Naive B cell (primary cell): ENCODE measurements at places on chromosomes 12 and 14.
A peak's percentile ranks its signal among the peaks of the same experiment; 100 is the strongest.

DNA sequence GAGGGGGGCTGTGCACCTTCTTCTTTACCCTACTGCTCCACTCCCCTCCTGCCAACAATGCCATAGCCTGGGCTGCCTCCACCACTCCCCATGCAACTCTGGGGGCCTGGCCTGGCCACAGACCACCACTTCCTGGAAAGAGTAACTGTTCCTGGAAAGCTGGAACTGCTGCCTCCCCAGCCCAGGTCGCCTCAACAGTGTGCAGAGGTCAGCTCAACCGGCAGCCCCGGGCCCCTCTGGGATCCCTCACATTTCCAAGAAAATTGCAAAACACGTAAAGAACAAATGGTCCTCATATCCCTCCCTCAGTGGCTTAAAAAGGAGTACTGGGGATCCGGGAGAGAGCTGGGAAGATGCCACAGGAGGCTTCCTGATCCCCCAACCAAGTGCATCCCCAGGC is 22.4 kb upstream of the DIO3 start:
- no peak for DNase-seq

GRCh38 chr14:51880835-51881580 is 20.6 kb downstream of the GNG2 start:
- DNase-seq, result no peak

DNA sequence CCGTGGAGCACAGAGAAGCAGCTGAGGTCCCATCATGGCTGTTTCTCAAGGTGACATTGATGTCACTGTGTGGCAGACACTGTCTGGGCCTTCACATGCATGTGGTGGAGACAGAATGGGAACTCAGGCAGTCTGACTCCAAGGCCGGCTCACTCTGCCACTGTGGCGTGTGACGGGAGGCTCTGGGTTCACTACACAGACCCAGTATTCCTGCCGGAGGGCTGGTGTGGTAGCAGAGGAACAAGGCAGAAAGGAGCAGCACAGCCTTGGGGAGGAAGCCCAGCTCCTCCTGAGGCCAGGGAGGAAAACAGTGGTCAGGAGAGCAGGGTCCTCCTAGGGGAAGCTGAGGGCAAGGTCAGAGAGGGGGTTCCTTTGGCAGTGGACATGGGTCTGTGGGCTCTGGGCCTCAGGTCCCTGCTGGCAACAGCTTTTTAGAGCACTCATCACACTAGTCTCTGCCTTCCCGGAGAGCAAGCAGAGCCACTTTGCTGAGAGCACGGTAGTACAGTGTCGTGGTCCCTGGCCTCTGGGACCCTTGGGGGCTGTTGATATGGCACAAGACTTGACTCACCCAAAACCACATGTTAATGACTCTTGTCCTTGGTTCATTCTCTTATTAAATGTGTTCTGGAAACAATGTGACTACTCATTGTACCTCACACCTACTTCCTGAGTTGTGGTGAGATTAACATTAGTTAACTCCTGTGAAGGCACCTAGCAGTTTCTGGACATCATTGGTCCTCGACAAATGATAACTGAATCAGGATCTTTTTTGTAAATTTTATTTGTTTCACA is 21.3 kb downstream of the DCAF4 start:
- DNase-seq, result no peak

- DNase-seq, result no peak
Measured at GRCh38 chr12:130800312-130800711, 38.7 kb downstream of the STX2 start.

- DNase-seq, result no peak
Measured at GRCh38 chr12:42143452-42144157, 1.1 kb downstream of the GXYLT1 start.

DNA sequence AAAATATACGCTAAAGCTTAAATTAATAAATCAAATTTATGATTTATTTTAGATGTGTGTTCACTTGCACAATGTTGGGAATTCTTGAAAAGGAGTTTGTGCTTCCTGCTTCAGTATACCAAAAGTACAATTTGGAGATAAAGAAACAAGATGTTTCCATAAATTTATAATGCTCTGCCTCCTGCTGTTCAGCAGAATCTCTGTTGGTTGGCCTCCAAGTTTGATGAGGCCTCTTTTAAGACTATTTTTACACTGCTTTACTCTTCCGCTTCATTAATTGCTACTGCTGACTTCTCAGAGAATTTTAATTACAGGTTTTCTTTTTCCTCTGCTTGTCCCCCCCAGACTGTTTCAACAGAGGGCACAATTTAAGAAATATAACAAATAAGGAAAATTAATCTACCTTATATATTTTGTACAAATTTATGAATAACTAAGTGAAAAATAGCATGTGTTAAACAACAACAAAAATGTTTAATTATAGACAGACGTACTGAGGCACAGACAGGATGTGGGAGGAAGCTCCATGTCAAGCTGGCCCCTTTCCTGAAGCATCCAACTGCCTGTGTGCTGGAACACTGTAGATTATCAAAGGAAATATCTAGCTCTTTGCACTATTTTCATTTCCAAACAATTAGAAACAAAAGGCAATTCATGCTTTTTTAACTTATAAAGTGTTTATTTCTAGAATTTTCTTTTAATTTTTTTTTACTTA is 83.9 kb downstream of the PIK3C2G start:
- DNase-seq, result no peak

GRCh38 chr12:70598467-70599193 is 38.6 kb downstream of the PTPRB start:
- no peak for DNase-seq

DNA sequence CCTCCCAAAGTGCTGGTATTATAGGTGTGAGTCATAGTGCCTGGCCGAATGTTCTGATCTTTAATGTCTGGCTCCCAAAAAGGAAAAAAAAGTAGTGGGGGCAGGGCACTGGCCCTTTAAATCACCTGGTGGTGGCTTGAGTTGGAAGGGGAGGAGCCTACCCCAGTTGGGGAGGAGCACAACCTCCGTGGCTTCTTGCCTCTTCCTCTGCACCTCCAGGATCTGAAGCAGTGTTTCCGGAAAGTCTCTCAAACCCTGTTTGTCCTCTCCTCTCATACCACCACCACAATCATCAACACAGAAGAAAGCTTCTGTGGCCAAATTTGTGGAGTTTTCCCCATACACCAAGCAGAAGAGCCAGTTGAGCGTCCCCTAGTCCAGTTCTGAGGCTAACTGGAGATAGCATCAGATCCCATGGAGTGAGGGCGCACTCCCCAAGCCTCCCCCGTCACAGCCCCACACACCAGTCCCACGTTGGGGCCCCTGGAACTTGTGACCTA is 24.3 kb upstream of the RCOR1 start:
- DNase-seq, result no peak

GRCh38 chr14:42173206-42173605 is 566.5 kb downstream of the LRFN5 start:
- DNase-seq, result no peak

GRCh38 chr12:30926243-30927221 is at the start of gene TSPAN11:
TSS of gene TSPAN11 (plus strand) at chr12:30926748. CDS start at chr12:30953992, 27,244 bp downstream.
- DNase-seq, result no peak

DNA sequence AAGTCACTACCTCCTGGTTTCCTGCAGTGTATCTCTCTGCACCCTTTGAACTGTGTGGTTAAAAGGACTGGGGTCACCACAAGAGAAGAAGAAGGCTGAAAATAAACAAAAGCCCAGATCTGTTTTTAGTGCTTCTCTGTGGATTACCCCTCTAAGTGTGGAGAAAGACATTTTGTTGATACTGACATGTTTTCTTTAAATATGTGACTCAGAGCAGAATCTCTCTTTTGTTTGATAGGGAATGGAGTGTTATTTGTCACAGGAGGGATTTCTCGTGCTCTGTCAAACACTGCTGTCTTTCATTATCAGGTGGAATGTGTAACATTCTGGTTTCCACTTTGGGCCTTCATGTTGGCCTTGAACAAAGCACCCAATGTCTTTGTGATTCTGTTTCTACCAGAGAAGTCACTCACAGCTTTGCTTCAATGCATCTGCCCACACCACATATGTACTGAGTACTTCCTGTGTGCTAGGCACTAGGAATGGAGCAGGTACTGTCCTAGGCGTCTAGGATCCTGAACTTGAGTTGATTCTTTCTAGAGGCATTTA is 82.1 kb downstream of the PLXNC1 start:
- no peak for DNase-seq

- no peak for DNase-seq
Measured at GRCh38 chr14:59777006-59777579, 93.5 kb downstream of the RTN1 start.

- no peak for DNase-seq
Measured at GRCh38 chr12:116492703-116493324, 66.4 kb upstream of the MAP1LC3B2 start.

- DNase-seq, result no peak
Measured at GRCh38 chr12:124174451-124175348, 120.2 kb upstream of the RFLNA start.

DNA sequence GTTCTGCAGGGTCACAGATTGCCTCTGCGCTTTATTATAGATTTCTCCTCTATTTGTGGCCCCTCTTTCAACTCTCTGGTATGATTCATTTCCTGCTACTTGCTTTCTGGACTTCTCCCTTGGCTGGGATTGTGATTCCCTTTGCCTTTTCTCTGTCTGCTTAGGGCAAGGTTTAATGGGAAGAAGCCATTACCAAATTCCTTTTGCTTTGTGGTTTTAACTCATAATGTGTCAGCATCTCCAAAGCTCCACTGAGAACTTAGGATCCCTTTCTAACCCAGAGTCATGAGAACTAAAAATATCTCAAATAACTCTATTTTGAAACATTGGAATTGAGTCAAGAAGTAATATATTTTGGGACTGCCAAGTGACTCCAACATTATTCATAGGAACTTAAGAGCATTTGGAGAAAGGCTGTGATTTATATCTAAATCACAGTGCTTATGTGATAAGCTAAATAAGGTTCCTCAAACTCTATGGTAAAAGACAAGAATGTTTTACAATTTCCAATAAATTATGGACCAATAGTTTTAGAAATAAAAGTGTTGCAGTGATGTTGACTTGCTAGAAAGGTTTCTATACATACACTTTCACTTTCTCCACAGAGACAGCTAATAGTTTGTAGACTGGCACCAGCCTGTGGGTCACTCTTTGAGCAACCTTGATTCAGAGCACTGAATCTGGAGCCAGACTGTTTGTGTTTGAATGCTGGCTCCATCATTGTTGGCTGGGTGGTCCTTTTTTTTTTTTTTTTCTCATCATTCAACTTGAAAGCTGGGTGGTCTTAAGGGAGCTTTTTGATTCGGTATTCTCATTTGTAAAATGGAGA is 93.9 kb downstream of the DACT1 start:
- DNase-seq, result no peak

DNA sequence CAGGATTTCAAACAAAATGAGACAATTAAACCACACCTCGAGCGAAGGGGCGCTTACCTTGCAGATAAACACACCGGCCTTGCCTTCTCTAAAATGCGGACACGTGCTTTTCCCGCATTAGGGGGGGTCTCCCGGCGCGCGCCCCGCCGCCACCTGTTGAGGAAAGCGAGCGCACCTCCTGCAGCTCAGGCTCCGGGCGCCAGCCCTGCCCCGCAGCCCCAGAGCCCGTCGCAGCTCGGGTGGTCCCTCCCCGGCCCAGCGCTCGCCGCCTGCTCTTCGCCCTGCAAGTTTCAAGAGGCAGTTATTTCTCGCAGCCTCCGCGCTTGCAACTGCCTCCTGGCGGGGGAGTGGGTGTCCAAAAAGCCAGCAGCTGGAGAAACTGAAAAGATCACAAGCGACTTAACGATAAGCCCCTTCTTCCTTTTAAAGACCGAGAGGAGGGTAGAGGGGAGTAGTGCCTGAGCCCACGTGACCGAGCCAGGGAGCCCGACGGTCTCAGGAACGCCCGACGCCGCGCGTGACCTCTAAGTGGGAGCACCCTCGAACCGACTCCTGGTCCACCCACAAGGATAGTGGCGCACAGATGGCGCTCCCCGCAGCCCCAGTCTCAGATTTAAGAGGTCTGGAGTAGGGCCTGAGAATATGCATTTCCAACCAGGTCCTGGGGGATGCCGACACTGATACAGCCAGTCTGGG is at the start of gene ESR2:
ESR2 (minus strand) TSS at position 396 of the 696 bp plus-strand sequence. CDS start 11,386 bp downstream, outside the sequence.
- DNase-seq, result peak; percentile 65

DNA sequence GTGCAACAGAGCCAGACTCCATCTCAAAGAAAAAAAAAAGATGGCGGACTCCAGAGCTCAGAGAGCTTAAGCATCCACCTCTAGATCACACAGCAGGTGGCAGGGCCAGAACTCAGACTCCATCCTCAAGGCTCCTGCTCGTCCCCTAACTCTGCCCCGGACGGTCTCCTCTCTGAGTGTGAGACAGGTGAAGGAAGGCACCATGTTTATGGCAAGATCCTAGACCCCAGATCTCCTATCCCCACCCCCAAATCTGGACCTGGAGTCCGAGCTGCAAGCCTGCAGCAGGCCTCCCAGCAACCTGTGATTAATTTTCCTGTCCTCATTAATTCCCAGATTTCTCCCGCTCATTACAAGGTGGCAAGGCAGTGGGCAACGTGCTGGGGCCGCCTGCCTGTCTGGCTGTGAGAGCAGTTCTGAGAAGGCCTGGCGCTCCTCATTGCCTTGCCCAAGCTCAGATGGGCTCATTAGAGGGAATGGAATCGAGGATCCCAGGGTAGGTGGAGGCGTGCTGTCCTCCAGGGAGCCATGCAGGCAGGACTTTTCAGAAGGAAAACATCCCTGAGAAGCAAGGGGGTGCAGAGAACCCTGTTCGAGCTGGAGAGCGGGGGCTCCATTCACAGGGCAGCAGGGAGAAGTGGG is 296.6 kb upstream of the RTL1 start:
- no peak for DNase-seq

DNA sequence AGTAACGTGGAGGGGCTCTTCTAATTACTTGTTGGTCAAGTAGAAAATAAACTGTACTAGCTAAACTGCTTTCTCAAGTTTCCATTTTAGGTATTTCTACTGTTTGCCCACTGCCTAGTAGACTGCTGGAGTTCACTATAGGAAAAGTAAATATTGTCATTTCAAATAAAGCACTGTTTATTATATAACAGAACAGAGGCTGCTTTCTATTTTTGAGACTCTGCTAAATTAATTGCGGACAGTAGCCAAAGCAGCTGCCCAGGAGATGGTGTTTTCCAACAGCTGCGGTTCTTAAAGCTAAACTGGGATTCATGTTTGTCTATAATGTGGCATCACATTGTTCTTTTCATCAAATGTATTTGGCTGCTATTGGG is 15.9 kb upstream of the SIX1 start:
- no peak for DNase-seq

- DNase-seq, result peak; percentile 23
Measured at GRCh38 chr12:91361864-91362263, 179.2 kb upstream of the DCN start.

- no peak for DNase-seq
Measured at GRCh38 chr12:93943780-93944179, 204.6 kb upstream of the PLXNC1 start.

- no peak for DNase-seq
Measured at GRCh38 chr14:81187832-81188522, 32.8 kb downstream of the GTF2A1 start.

DNA sequence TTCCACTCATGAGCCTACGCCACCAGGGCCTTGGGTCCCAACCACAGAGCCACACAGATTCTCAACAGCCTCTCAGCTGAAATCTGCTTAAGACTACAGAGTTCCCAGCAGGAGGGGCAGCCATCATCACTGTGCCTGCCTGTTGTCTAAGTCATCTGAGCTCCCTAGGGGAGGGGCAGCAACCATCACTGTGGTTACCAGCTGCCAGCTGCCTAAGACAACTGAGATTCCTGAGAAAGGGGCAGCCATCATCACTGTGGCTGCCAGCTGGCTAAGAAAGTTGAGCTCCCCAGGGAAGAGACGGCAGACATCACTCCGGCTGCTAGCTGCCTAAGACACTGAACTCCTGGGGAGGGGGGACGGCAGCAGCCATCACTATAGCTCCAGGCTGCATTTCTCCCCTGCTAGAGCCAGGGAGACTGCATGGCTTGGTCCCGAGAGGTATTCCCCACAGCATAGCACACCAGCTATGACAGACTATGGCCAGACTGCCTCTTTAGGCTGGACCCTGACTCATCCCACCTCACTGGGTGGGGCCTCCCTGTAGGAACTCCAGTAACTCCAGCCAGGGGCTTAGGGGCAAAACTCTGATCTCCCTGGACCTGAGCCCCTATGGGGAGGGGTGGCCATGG is 37.2 kb upstream of the C14orf132 start:
- no peak for DNase-seq
